Activated naive CD4-positive, alpha-beta T cell (primary cell): ENCODE measurements at places on chromosomes 1 and 21.

DNA sequence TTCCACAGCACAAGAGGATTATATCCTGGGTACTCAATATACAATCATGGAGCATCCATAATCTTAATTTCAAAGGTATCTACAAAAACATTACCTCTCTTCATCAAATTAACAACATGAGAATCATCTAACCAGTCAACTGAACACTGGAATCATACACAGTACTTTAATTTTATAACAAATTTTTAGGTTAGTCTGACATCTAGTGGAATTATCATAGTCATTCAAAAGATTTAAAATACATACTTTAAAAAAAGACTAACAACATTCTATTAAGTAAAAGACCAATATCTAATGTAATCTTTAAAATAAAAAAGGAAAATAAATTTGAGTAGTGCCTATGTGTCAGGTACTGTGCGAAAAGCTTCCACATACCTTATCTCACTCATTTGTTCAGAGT lies 16.8 kb upstream of the SH3GLB1 start:
- no peak for DNase-seq

DNA sequence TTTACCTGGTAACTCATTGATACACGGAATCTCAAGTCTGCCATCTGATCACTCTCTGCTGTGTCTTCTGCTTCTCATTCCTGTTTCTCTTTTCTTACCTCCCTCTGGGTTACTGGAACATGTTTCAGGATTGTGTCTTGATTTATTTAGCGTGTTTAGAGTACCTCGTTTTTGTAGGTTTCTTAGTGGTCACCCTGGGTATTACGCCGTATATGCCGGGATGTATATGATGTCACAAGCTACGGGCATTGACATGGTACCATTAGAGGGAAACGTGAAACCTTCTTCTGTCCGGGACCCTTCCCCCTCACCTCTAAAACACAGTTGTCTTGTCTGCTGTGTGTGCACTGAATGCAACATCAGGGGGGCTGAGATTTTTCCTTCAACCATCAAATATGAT lies 2.8 kb downstream of the ACTRT2 start:
- no peak for DNase-seq

GRCh38 chr1:14852291-14852690 lies 253.8 kb downstream of the KAZN start:
- DNase-seq = no peak

DNA sequence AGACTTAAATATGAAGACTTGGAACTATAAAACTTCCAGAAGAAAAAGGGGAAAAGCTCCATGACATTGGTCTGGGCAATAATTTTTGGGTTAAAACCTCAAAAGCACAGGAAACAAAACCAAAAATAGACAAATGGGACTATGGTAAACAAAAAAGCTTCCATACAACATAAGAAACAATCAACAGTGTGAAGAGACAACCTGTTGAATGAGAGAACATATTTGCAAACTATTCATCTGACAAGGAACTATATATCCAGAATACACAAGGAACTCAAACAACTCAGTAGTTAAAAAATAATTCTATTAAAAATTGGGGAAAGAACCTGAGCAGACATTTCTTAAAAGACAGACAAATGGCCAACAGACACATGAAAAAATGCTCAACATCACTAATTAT lies 192.7 kb upstream of the ZNHIT6 start:
- no peak for DNase-seq

GRCh38 chr1:178323067-178323466 lies 173.7 kb downstream of the CLEC20A start:
- DNase-seq = no peak

- no peak for DNase-seq
Measured at GRCh38 chr21:25717491-25718147, 17.1 kb downstream of the ATP5PF start.

GRCh38 chr1:110291241-110292030 lies 47.7 kb upstream of the RBM15 start:
- DNase-seq = no peak

DNA sequence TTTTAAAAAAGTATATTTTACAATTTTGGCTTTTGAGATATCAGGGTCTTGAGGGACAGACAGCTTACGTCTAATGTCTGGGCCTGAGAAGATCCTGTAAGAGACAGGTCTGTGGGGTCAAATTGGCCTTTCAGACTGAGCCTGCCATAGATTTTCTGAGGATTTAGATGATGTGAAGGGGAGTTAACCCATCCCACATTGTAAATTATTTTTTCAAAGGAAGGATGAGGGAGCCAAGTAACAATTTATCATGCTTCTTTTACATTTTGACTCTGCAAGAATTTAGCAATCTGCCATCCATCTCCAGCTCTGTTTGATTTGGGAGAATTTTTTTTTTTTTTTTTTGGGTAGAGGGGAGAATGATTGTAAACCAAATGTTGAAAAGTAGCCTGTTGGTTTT lies 160.9 kb downstream of the ROR1 start:
- no peak for DNase-seq

- no peak for DNase-seq
Measured at GRCh38 chr1:34606504-34606903, 148.3 kb upstream of the GJB5 start.

DNA sequence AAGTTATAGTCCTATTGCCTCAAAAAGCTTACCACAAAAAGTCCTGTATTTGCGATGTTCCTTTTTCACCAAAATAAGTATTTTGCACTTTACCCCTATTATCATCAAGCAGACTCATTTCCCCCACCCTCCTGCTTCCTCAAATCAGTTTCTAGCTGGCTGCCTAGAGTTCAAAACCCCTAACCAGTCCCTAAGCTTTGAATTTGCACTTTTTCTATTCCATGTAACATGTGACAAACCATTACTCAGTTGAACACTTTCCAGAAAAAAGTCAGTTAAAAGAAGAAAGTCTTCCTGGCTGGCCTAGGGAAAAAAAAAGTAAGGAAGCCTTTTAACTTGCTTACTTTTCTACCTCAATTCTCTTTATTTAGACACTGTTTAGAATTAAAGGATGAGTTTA lies 8.2 kb downstream of the CEP170 start:
- DNase-seq = no peak

DNA sequence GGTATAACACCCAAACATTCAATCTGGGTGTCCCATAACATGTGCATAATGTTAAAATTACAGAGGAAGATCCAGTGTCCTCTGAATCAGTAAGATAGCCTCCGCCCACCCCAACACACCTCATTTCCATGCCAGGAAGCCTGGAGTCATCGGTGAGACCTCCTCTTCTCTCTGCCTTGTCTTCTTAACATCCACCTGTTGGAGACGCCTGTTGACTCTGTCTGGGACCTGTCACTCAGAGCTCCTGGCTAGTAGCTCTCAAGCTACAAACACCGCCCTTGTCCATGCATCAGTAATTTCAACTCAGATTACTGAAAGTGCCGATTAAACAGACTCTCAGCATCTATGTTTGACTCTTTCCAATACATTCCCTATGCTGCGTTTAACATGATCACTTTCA lies 27.4 kb downstream of the KCNJ15 start:
- DNase-seq = no peak

GRCh38 chr1:156074661-156075060 lies 7.6 kb downstream of the MEX3A start:
- DNase-seq = no peak

DNA sequence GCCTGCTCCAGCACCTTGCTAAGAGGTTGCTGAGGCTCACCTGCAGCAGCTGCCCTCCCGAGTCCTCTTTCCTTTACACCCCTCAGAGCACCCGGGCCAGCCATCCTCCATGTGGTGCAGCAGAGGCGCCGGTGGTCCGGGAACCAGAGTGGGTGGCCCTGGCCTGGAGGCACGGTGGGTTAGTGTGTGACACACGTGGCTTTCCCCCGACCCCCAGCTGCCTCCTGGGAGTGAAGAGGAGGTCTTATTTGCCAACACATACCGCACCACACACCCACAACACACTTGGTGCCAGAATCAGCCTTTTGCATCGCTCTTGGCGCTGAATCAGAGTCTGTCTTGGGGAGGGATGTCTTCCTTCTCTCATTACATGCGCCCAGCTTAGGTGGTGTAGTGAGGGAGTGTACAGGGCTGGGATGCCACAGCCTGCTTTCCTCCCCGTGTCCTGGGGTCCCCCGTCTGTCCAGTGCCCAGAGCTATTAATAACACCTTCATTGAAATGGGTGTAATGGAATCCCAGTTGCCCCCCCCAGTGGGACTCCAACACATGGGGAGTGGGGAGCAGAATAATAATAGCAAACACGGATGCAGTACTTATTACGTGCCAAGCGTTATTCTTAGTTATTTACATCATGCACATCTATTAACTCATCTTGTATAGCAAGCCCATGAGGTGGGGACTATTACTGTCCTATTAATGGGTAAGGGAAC lies 38.2 kb downstream of the MAPKAPK2 start:
- no peak for DNase-seq

- DNase-seq = no peak
Measured at GRCh38 chr1:16971341-16972188, 8.9 kb downstream of the MFAP2 start.

GRCh38 chr1:169326261-169326955 lies 41.2 kb downstream of the NME7 start:
- no peak for DNase-seq

DNA sequence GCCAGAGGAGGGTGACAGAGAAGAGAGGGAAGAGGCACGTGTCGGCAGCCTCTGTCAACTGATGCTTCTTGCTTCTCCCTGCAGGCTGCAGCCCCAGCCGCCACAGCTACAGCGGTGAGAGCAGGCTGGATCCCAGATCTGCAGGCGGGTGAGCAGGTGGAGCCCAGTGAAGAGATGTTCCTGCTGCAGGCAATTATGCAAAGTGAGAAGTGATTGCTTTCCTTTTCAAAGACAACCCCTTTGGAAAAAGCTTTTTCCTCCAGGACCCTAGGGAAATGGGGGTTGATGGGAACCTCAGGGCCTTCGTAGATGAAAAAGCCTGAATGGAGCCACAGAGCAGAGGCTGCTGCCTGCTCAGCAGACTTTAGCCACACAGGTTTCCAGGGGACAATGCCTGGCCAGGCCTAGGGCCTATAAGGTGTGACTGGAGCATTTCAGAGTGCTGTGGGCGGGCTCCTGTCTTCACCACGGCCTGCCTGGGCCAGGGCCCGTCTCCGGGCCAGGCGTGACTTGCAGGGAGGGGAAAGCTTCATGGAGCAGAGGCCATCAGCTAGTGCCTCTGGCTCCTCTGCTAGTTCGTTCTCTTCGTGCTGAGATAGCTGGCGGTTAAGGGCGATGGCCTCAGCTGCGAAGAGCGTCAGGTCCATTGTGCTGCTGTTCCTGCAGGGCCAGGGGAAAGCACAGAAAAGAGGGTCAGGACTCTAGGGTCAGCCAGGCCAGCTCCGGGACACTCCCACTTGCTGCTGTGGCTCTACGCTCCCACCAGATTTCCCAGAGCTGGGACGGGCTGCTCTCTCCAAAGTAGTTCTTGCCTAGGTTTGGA lies 6.9 kb upstream of the KNCN start:
- DNase-seq = no peak

DNA sequence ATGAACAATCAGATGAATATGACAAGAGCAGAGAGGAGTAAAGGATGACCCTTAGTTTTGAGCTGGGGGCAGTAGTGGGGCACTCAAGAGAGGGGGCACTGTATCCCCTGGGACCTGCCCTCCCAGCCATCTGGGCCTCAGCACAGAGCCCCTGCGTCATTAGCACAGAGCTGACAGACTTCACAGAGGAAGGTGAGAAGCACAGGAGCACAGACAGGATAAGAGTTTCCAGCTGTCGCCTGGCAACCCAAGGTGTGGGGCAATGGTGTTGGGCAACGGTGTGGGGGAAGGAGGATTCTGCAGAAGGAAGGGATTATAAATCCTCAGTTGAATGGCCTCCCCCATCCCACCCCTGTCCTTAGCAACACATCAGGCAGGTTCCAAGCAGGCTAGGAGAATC lies 30.2 kb downstream of the RAB3B start:
- no peak for DNase-seq

DNA sequence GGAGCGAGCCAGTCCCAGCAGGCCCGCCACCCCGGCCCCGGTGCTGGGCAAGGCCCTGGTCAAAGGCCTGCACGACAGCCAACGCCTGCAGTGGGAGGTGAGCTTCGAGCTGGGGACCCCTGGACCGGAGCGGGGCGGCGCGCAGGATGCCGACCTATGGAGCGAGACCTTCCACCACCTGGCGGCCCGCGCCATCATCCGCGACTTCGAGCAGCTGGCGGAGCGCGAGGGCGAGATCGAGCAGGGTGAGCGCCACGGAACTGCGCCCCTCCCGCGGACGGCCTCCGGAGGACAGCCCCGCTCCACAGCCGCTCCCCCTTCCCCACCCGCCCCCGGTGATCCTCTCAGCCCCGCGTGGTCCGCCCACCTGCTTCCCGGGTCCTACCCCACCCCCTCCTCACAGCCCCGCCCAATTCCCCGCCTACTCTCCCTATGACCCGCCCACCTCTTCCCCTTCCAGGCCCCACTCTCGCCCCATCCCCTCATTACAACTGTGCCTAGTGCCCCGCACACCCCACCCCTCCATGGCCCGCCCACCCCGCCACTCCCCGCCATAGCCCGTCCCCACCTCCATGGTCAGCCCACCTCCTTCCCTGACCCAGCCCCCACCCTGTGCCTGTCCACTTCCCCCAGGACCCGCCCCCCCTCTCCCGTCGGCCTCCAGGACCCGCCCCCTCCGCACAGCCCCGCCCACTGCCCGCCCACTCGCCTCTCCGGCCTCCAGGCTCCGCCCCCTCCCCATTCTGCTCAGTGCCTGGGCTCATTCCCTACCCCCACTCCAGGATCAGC lies 52.7 kb downstream of the VWA5B1 start:
- no peak for DNase-seq

DNA sequence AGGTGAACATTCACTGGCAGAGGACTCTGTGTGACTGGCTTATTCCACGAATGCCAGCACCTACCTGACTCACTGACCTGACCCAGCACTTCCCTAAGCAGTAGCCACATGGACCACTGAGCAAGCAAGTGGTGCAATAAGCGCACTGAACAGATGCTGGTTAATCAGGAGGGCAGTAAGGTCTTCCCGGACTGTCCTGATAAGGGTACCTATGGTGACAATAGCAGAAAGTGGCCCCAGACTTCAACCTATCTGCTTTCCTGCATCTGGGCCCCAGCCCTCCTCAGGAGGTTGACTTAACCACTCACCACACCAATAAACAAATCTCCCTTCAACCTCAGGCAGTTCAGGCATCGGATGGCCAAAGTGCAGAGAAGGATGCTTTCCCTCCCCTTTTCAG lies 65.7 kb downstream of the SETD4 start:
- no peak for DNase-seq

GRCh38 chr1:219945795-219946194 lies 17.4 kb upstream of the SLC30A10 start:
- no peak for DNase-seq

GRCh38 chr1:221089273-221089672 lies 210.0 kb downstream of the HLX start:
- no peak for DNase-seq

- DNase-seq = no peak
Measured at GRCh38 chr21:41743321-41744027, 23.4 kb downstream of the RIPK4 start.
